ENCODE measurements at places on chromosomes 1 and 21. TPM values are rescaled to one million over a fixed set of nuclear protein-coding genes. Genes with fewer than 3 reads are reported as not detected.

LCE2C gene
- not detected for total RNA-seq

KMO gene
- 0.32 TPM for total RNA-seq

OR2T1 gene
- total RNA-seq, result not detected

ITLN2 gene
- total RNA-seq, result not detected

NLRP3 gene
- total RNA-seq, result 0.13 TPM

AMY2A gene
- total RNA-seq, result not detected

HAO2 gene
- total RNA-seq, result not detected

CELF3 gene
- not detected for total RNA-seq

GJA8 gene
- total RNA-seq, result not detected

CD48 gene
- total RNA-seq, result not detected

LCK gene
- not detected for total RNA-seq

All from articular chondrocyte of knee joint (primary cell).